ENCODE measurements at places on chromosomes 5 and 9. TPM values are rescaled to one million over a fixed set of nuclear protein-coding genes. Genes with fewer than 3 reads are reported as not detected.

Gene C5orf58
- total RNA-seq, result not detected

DNA sequence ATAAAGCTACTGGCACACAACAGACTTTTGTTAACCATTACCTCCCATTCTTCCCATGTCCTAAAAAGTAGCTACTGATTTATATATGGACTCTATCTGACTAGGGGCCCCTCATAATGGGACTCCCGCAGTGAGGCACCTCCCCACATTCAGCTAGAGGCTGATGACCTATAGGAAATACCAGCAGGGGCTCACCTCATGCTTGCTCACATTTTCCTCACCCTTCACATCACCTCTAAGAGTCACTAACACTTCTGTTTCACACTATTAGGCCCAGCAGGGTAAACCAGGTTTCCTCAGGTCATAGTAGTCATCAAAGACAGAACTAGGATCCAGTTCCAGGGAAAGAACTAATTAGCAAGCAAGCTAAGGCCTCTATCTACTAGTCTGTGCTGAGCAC is 60.7 kb downstream of the PRELID2 start:
- no peak for DNase-seq

DNA sequence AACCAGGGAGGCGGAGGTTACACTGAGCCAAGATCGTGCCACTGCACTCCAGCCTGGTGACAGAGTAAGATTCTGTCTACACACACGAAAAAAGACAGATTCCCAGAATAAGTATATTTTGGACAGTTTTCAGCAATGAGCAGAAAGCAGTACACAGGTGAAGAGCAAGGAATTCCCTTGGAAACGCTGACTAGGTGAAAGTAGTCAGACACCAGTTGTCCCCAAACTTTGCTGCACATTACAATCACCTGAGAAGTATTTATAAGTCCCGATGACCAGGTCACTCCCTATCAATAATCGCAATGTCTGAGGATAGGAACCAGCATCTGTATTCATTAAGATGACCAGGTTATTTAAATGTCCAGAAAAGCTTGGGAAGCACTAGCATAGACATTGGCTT is 78.3 kb downstream of the CPLANE1 start:
- no peak for DNase-seq

- no peak for DNase-seq
These were observed 103.8 kb upstream of the ERCC6L2 start for GRCh38 chr9:95771556-95772246.

Gene PLPPR1
- total RNA-seq, result not detected

DNA sequence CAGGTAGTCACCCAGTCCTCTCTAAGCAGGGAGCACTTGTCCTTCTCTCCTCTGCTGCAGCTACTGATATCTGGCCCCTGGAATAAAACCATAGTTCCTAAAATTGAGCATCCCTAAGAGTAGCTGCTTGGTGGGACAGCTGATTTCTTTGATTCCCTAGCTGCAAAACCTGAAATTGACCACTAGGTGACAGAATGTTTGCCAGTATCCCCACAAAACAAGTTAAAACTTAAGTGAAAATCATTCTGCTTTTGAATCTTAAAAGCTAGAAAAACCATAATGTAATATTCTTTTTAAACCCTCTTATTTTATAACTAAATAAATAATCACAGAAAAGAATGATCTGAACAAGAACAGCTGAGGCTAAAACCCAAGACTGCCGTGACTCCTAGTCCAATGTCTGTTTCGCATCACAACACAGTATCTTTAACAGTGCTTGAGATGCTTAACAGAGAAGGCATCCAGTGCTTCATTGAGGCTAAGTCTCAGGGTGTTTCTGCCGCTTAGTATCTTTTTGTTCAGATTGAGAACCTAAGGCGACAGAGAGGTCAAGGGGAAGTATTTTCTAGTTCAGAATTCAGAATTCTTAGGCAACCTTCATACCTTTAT is 24.4 kb upstream of the TAL2 start:
- DNase-seq, result no peak

Gene APBA1
- total RNA-seq, result 1.1 TPM

Gene APBB3
- 9.6 TPM for total RNA-seq

Gene PRRC1
- total RNA-seq, result 41.6 TPM

Gene CENPP
- total RNA-seq, result 1.4 TPM

Gene SLC25A46
- 54.9 TPM for total RNA-seq

- no peak for DNase-seq
These were observed 652.3 kb upstream of the FTMT start for GRCh38 chr5:121199216-121199999.

DNA sequence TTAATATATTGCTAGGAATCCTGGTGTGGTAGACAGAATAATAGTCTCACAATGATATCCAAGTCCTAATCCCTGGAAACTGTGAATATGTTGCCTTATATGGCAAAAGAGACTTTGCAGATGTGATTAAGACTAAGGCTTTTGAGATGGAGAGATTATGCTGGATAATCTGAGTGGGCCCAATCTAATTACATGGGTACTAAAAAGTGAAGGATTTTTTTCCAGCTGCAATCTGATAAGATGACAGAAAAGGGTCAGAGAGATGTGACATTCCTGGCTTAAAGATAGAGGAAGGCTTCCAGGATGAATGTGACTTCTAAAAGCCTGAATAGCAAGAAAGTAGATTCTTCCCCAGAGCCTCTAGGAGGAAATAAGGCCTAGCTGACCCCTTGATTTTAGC is 80.7 kb upstream of the MPDZ start:
- no peak for DNase-seq

- no peak for DNase-seq
These were observed 39.2 kb upstream of the ACO1 start for GRCh38 chr9:32345243-32345642.

- peak; percentile 66 for DNase-seq
These were observed 45.2 kb downstream of the CYSTM1 start for GRCh38 chr5:140220032-140220697.
